ENCODE measurements at places on chromosomes 4 and X. TPM values are rescaled to one million over a fixed set of nuclear protein-coding genes. Genes with fewer than 3 reads are reported as not detected.

LIMCH1 gene
- total RNA-seq = 3.3 TPM

CENPVL2 gene
- 2.8 TPM for total RNA-seq

XKRX gene
- 0.44 TPM for total RNA-seq

DNA sequence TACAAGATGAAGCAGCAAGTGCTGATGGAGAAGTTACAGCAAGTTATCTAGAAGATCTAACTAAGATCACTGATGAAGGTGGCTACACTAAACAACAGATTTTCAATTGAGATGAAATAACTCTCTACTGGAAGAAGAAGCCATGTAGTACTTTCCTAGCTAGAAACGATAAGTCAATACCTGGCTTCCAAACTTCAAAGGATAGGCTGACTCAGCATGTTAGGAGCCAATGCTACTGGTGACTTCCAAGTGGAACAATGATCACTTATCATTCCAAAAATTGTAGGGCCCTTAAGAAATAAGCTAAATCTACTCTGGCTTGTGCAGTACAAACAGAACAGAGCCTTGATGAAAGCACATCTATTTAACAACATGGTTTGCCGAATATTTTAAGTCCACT lies 55.0 kb downstream of the FBXW7 start:
- H3K36me3 ChIP-seq = 0 out of 2 replicates have a peak, but pooled peaks cover 4% of the 10 kb centered on the region
- no peak for DNase-seq
- no peak overlapping the region for H3K27ac ChIP-seq
- H3K27me3 ChIP-seq = no peaks in the 10 kb centered on the region
- H3K4me3 ChIP-seq = no peak overlapping the region

- H3K36me3 ChIP-seq = peaks cover 2% of the 10 kb centered on the region
- no peak overlapping the region for H3K4me3 ChIP-seq
- DNase-seq = no peak
- H3K4me1 ChIP-seq = no peaks in the 10 kb centered on the region
These were observed 134.1 kb upstream of the MAP3K15 start for GRCh38 chrX:19649226-19649995.

- H3K27ac ChIP-seq = no peak overlapping the region
- H3K4me3 ChIP-seq = no peak overlapping the region
- H3K4me1 ChIP-seq = no peaks in the 10 kb centered on the region
- H3K27me3 ChIP-seq = no peaks in the 10 kb centered on the region
These were observed 18.7 kb downstream of the RCHY1 start for GRCh38 chr4:75495476-75495875.

DNA sequence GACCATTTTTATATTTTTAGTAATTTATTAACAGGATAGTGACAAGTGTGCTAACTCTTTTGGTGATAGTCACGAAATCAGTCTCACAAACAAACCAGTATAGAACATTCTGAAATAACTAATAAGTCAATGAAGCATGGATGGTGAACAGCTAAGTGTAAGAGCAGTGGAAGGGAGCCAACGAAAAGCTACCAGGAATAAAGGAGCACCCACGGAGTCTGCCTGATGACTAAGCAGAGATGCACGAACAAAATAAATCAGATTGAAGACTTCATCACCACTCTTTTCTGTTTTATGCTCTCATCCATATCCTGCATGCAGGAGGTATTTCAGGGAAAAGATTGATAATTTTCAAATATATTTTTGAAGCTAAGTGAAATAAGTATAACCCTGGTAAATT lies 891.1 kb upstream of the HS3ST1 start:
- no peaks in the 10 kb centered on the region for H3K27me3 ChIP-seq
- no peak overlapping the region for H3K27ac ChIP-seq
- DNase-seq = no peak
- H3K4me3 ChIP-seq = no peak overlapping the region

DNA sequence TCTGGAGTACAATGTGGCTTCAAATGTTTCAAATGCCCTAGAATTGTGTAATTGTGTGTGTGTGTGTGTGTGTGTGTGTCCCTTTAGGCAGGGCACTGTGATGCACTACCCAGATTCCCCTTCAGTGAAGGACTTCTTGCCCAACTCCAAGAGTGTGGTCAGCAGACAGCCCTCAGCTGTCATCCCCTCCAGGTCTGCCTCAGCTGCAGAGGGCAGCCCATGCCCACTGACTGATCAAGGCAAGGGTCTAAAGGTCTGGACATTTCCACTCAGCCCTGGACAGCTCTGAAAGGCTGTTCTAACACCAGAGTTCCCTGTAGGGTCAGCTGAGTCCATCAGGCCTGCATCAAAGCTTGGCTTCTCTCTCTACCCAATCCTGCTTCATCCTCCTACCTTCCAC lies 83.9 kb upstream of the USP9X start:
- peaks cover 6% of the 10 kb centered on the region for H3K4me1 ChIP-seq
- no peak for DNase-seq
- H3K4me3 ChIP-seq = no peak overlapping the region
- H3K27me3 ChIP-seq = no peaks in the 10 kb centered on the region

GRCh38 chr4:183722731-183723560 lies 63.9 kb downstream of the TRAPPC11 start:
- H3K36me3 ChIP-seq = peaks cover 2% of the 10 kb centered on the region
- no peak overlapping the region for H3K27ac ChIP-seq
- H3K4me1 ChIP-seq = no peaks in the 10 kb centered on the region
- peak overlapping the region; percentile 77 for H3K4me3 ChIP-seq
- H3K27me3 ChIP-seq = no peaks in the 10 kb centered on the region
- DNase-seq = peak; percentile 85

DNA sequence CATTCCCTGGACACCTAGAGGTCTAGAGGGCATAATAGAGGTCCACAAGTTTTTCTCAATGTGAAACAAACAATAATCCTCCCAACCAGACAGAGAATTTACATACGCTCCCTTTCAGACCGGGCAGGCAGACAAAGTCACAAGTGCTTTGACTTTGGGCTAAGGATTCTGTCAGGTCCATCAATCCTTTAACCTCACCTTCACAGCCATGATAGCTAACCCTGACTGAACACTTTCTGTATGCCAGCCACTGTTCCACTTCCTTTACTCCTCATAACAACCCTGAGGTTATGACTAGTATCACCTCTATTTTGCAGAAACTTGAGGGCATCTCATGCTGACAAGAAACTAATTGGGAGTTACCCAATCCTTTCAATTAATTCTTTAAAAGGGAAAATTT lies 118.8 kb upstream of the AFF2 start:
- H3K27me3 ChIP-seq = no peaks in the 10 kb centered on the region
- no peaks in the 10 kb centered on the region for H3K36me3 ChIP-seq
- H3K4me1 ChIP-seq = no peaks in the 10 kb centered on the region

All from H9 (cell line).